ENCODE measurements at places on chromosomes 5 and 9.

- no peak for DNase-seq
Measured at GRCh38 chr5:116421080-116421629, 153.5 kb downstream of the SEMA6A start.

DNA sequence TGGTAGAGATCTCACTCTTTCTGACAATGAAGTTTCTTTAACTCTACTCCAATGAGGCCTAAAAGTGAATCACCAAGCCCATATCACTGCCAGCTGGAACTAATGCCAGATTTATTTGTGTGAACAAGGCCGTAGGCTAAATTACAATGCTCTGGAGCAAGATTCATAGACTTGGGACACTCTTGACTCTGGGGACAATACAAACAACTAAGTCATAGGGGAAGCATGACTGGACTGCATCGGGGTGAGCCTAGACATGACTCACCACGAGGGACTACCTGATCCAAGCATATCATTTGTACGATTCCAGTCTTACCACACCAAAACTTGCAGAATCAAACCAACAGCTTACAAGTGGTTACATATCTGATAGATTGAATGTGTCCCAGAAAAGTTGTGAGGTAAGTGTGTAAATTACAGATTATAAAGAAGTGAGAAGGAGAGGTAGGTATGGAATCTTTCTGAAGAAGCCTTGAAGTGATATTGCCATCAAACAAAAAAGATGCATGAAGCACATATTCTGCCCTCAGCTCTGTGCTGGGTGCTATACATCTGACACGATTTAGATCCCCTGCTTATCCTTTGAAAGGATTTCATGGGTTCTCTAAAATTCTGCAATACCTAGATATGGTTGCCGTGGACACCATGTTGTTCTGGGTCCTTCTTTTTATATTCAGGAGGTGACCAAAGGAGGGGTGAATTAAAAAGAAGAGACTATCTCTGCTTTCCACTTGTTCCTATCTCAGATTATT lies 199.3 kb upstream of the PDE4D start:
- DNase-seq, result no peak

- DNase-seq, result no peak
Measured at GRCh38 chr5:31861601-31862000, 222.7 kb downstream of the PDZD2 start.

GRCh38 chr9:137218754-137219271 lies 3.2 kb downstream of the RNF208 start:
- no peak for DNase-seq

GRCh38 chr5:176528301-176528700 lies 8.9 kb downstream of the RNF44 start:
- no peak for DNase-seq

- DNase-seq, result no peak
Measured at GRCh38 chr5:149719666-149720065, 10.4 kb upstream of the PPARGC1B start.

DNA sequence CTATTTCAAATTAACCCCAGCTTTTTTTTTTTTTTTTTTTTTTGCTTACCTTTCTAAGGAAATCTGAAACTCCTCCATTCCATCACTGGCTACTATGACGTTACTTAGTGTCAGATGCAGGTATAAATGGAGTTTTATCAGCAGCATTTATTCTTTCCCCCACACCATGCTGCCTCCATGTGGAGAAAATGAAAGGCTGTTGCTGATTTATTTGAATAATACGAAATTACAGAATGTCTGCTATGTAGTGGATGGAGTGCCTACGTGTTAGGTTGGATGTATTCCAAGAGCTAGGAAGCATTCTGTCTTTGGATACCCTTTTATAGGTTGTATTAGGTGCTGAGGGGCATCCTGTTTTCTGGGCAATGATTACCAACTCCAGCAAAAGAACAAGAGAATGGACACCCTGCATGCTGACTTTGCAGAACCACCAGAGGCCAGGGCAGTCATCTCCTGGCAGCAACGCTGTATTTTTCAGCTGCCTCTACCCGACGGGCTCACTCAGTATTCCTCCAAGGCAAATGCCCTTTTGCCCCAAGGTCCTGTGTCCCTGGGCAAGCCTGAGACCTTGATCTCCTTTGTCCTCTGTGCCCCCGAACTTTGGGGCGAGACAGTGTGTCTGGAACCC lies 199.5 kb downstream of the ALDH1A1 start:
- DNase-seq, result peak; percentile 12

DNA sequence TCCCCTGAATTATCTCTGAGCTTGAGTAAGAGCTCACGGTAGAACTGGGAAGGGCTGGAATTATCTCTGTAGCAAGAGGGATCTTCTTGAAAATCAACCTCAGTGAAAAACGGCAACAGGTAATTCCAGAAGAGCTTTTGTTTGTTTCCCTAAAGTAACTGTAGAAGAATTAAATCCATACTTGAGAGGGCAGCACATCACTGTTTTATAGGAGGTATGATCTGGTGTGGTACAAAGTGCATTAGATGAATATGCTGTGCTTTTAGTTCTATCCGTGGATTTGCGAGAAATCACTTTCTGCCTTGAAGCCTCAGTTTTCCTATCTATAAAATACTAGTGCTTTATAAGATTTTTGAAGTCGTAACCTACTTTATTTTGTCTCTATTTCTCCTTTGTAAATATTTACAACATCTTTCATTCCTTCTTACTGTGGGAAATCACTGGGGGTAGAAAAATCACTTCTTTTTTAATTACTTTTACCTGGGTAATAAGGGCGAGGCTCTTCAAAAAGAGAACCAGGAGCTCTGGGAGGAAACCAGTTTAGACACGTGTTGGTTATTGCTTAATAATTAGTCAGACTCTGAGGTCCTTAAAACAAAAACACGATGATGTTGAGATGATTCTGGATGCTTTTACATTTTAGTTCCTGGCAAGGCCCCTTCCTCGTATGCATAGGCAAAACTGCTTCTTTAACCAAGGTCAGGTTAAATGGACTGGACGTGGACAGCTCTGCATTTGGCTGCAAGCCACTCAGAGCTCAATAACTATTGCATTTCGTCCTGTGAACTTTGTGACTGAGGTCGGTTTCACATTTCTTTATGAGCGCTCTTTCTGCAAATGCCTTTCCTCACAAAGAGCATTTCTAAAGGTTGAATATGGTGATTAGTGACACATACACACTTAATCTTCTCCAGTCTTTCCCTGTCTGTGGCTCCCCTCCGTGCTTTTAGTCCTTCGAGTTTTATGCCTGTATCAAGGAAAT lies 376.1 kb downstream of the BRINP1 start:
- DNase-seq, result no peak

DNA sequence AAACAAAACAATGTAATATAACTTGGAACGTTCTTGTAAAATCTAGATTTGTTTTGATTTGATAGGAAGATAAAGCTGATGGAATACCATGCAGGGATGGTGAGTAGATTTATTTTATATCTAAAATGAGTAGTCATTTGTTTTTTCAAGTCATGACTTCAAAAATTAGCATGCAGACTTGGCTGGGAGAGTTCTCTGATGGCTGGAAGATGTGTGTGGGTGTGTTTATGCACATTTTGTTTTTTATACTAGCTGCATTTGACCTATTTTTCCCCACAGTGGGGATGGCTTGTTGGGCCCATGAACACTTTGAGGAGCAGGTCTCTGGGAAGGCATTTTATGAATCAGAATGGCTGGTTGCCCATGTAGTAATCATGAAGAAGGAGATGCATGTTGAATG lies 109.2 kb downstream of the MTRR start:
- DNase-seq, result no peak

DNA sequence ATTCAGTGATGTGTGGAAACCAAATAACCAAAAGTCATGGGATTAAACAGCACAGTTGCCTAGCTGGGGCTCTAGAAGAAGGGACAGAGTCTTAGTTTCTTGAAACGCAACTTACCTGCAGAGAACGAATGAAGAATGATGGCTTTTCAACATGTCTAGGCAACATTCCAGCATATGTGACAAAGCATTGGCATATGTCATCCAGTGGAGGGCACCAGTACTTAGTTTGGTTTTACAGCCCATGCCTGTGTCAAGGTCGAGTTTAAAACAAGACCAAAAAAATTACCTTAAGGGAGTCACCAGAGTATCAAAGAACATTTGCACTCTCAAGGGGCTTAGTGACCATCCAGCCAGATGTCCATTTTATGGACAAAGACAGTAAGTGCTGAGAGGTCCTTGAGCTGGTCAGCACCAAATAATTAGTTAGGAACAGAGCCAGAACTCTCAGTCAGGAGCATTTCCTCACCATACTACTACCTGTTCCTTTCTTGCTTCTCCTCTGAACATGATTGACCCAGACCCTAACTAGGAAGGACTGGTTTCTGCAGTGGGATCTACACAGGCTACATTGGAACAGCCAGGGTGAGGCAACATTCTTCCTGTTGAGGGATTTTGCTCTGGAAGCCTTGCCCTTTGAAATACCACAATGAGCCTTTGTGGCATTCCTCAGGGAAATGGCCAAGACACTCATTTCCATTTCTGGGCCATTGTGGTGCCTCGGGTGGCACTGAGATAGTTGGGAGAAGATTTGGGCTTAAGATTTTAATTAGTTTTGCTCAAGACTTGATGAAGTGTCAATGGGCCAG lies 75.4 kb upstream of the ANKH start:
- no peak for DNase-seq

GRCh38 chr9:16594787-16595186 lies 275.7 kb downstream of the BNC2 start:
- DNase-seq, result no peak

DNA sequence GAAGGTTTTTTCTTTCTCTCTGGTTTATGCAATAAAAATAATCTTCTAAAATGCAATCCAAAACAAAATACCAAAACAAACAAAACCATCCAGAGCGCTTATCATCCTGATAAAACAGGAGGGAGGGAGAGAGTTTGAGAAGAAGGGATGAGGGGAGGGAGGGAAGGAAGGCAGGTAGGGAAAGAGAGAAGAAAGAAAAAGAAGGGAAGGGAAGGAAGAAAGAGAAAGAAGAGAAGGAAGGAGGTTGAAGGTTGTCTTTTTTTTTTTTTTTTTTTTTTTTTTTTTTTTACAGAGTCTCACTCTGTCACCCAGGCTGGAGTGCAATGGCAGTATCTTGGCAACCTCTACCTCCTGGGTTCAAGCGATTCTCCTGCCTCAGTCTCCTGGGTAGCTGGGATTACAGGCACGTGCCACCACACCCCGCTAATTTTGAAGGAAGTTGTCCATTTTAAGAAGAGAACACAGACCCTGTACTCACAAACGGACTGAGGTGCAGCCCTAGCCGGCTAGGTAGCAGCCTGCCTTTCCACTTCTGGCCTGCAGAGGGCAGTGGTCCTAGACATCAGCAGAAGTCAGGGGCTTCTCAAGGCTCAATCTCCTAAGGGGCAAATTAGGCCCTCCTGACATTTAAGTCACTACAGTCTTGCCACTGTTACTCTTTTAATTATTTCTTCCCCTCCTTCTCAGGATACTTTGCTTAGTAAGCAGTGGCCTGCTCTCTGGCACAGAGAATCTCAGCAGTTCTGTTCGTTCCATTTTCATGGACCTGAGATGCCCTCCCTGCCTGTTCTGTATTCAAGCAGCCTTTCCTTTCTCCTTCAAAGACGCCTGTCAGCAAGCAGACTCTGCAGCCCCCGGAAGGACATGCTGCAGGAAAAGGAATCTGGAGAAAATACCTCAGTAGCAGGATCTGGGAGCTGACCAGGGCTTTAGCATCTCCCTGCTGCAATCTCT lies 76.4 kb downstream of the EPB41L4B start:
- peak; percentile 66 for DNase-seq

- no peak for DNase-seq
Measured at GRCh38 chr9:120630333-120630732, 50.4 kb upstream of the CDK5RAP2 start.

DNA sequence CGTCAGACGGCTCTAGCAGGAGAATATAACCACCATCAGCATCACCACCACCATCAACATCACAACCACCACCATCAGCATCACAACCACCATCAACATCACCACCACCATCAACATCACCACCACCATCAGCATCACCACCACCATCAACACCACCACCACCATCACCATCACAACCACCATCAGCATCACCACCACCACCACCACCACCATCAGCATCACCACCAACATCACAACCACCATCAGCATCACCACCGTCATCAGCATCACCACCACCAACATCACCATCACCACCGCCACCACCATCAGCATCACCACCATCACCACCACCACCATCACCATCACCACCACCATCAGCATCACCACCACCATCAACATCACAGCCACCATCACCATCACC lies 210.7 kb downstream of the C9orf50 start:
- no peak for DNase-seq

DNA sequence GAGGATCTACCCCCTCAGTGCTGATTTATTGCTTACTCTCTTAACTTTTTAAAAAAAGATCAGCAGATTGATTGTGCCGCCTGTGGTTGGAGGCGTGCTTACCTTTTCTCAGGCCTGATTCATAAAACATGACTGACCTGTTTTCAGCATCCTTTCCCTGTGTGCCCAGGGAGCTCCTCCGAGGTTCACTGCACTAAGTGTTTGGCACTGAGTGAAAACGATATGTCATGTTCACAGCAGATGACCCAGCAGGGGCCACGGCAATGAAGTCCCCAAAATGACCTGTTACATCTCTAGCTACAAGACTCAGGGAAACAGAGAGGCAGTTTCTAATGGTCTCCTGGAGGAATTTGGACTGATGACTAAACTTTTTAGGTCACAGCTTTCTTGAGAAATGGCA lies 69.9 kb downstream of the INSYN2B start:
- no peak for DNase-seq

DNA sequence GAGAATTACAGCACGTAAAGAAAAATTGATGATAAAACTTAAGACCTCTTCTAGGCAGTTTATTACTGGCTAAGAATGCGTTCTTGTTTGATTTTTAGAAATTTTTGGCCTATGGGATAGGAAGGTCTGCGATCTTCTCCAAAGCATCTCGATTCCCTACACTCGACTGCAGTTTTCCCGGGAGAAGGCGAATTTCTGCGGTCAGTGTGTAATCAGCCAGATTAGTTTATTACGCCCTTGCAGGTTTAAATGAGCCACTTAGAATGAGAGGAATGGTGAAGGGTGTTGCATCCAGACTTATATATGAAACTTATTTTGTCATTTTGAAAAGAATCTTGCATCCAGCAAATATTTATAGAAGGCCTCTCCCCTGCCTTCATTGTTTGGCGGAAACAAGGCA lies 1.2 kb downstream of the MTAP start:
- no peak for DNase-seq

DNA sequence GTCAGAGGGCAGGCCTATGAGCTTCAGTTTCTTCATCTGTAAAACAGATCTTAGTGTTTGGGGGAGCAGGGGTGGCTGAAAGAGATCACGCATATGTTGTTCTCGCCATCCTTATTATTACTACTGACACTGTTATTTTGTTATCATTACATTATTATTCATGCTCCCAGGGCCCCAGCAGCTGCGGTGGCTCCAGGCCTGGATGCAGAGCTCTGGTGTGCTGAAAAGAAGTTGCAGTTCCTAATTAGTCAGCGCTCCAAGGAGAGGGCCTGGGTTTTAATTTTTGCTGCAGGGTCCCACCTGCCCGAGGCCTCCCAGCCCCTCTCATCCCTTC lies 19.5 kb downstream of the CXXC5 start:
- no peak for DNase-seq

All from left kidney (tissue), 8 donors.